Activated naive CD4-positive, alpha-beta T cell treated with anti-CD3 and anti-CD28 coated beads for 36 hours (primary cell): ENCODE measurements at places on chromosomes 11 and 22.
A peak's percentile ranks its signal among the peaks of the same experiment; 100 is the strongest.

DNA sequence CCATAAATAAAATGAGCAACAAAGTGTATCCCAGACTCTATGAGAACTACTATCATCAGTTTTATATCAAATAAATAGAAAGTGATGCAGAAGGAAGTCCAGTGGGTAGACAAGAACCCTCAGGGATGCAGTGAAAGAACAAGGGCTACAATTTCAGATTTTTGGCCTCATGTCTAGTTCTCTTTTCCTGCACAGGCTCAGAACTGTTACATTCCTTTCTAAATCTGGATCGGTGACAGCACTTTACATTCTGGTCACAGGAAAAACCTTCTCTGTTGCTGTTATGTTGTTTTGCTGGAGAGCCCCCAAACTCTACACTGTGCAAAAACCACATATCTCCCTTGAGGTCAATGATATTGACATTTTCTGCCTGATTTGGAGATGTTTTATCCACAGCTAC is 108.8 kb upstream of the ANO5 start:
- DNase-seq = no peak

GRCh38 chr22:31295831-31296657 is 3.8 kb upstream of the PIK3IP1 start:
- DNase-seq = no peak

GRCh38 chr11:122113836-122114825 is 1.9 kb downstream of the BLID start:
- no peak for DNase-seq

DNA sequence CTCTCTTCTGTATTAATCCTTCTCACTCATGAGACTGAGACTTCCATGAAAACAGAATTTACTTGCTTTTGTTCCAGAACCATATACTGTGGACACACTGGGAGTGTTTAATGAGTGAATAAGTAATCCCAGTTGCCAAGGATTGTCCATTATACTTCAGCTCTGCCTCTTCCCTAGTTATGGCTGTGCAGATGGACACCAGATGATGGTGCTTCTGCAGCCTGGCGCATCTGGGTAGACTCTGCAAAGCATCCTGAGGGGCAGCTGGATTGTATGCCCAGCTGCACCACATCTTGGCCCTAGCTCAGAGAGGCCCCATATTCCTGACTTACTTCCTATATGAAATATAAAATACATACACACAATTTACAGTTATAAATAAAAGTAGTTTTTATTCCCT is 43.5 kb downstream of the DBX1 start:
- no peak for DNase-seq

- DNase-seq = no peak
These were observed 46.6 kb downstream of the WNT7B start for GRCh38 chr22:45930324-45930723.

GRCh38 chr11:122516686-122517085 is 138.8 kb upstream of the UBASH3B start:
- DNase-seq = no peak

DNA sequence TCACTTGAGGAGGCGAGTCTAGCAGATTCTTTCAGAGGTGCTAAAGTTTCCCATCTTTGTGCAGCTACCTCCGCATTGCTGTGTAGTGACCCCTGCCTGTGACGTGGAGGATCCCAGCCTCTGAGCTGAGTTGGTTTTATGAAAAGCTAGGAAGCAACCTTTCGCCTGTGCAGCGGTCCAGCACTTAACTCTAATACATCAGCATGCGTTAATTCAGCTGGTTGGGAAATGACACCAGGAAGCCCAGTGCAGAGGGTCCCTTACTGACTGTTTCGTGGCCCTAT is 8.9 kb upstream of the SAMM50 start:
- DNase-seq = no peak

GRCh38 chr11:63666874-63667273 is 4.3 kb downstream of the ATL3 start:
- DNase-seq = no peak

GRCh38 chr11:105298630-105299029 is 159.1 kb upstream of the CARD18 start:
- DNase-seq = no peak

GRCh38 chr11:22433094-22433455 is 94.9 kb downstream of the SLC17A6 start:
- DNase-seq = no peak

DNA sequence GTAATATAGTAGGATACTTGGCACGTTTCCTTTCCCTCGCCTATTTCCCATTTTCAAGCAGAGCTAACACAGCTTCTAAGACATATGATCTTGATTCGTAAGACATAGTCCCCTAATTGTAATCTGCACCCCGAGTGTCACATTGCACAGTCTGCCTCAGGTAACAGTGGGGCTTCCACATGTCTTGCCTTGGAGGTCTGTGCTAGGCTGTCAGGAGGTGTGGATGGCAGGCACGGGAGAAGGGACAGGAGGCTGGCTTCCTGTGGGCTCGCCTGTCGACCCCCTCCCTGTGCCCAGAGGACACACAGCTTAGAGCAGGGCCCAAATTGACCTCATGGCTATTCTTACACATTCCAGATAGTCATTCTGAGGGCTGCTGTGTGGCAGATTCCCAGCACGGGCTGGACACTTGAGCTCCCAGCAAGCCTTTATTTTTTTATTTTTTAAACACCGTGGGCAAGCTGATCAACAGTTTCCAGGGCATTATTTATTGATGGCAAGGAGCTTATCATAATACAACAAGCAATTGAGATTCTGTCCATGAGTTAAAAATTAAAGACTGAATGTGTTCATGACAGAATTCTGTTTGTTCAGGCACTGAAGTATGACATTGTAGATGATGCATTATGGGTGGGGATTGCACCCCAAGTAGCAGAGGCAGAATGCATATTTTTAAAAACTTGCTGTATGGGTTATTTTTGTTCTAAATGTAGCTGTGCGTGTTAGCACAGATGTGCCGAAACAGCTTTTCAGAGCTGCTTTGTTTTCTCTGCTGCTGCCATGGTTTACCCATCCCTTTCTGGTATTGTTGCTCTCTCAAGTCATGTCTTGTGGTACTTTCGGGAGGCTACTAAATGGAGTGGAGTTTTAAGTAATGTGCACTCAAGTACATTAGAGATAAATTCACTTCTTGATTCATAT is 113.0 kb downstream of the ATXN10 start:
- no peak for DNase-seq

DNA sequence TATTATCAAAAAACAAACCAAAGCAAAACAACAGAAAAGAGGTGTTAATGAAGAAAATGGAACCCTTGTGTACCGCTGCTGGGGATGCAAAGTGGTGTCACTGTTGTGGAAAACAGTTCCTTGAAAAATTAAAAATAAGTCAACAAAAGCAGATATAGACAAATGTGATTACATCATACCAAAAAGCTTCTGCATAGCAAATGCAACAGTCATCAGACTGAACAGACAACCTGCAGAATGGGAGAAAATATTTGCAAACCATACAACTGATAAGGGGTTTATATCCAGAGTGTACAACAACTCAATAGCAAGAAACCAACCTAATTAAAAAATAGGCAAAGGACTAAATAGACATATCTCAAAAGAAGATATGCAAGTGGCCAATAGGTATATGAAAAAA is 22.9 kb upstream of the CARS1 start:
- DNase-seq = no peak

GRCh38 chr22:17063411-17064106 is 21.2 kb upstream of the IL17RA start:
- DNase-seq = peak; percentile 35

- DNase-seq = peak; percentile 9
These were observed at the start of gene MS4A15 for GRCh38 chr11:60756307-60757032. Gene MS4A15, plus strand, starts transcription at chr11:60756867. Its CDS starts 6,867 bp downstream, at chr11:60763734.

DNA sequence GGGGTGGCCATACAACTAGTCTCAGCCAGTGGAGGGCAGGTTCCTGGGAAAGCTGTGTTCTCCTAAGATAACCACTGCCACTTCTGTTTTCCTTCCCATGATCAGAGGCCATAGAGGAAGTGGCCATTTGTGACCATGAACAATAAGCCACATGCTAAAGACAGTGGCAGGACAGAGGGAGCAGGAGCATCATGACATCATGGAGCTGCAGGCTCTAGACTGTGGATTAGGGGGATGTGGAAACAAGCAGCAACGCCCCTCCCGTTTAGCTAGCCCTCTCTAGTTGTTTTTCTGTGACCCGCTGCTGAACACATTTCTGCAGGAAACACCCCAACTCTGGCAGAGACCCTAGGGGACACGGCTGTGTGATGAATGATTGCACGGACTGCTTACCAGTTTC is 195.0 kb upstream of the NECTIN1 start:
- no peak for DNase-seq

DNA sequence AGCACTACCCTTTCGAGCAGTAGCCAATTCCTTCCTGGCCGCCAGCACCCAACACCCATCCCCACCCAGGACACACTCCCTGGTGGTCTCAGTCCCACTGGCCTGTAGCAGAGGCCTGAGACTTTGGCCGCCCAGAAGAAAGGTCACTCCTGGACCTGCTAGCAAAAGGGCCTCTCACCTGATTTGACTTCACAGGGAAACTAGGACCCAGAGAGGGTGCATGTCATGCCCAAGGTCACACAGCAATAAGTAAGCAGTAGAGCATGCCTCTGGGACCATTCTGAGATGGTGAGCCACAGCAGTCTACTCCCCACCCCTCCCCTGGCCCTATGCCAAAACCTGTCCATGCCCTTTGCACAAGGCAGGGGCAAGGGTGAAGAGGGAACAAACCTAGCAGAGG is 7.3 kb downstream of the ARRB1 start:
- DNase-seq = no peak

GRCh38 chr22:41401781-41402648 is 20.3 kb downstream of the TEF start:
- no peak for DNase-seq

GRCh38 chr22:29143941-29144785 is 61.5 kb upstream of the EMID1 start:
- no peak for DNase-seq

DNA sequence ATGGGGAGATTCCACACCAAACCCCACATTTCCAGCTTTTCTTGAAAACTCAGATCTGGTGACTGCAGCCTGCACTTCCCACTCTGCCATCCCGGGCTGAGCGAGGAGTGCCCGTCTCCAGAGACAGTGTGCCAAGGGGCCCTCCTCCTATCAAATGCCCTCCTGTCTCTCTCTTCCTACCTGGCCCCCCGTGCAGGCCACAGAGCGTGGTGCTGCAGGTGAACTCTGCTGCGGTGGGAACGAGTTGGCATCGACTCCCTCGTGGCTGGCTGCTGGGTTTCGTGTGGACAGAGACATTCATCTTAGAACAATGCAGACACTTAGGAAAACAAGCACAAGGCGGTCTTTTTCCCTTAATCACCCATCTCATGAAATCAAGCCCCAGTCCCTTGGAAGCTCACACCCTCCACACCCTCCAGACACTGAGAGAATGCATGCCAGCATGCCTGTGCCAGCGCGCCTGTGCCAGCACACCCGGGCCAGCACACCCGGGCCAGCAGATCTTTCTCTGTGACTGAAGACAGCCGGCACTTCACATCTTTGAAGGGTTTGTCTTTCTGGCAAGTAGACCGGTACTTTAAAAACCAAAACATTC is 65.0 kb downstream of the PARVB start:
- no peak for DNase-seq

DNA sequence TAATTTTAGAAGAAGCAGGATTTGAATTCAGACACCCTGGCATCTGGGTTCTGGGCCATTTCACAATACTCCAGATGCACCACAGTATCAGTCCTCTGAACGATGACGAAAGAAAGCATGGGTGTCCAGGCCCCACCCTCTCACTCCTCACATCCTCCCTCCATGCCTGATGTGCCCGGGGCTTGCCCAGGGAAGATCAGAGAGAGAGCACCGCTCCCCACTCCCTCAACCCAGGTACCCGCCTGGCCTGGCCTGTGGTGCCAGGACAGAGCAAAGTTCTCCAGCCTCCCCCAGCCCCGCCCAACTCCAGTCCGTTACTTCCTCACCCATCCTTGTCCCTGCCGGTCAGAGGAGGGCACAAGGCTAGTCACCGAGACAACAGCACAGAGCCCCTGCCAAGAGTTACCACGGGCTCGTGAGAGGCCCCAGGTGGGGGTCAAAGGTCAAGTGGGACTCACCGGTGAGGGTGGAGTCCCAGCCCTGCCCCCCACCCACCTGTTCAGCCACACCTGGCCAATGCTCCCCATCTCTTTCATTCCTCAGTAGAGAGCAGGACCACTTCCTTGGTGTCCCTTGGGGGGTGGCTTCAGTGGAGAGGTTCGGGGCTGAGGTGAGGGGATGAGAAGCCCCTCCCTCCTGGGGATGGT is 8.1 kb downstream of the BCL9L start:
- peak; percentile 88 for DNase-seq

- DNase-seq = no peak
These were observed 787.4 kb downstream of the TBC1D22A start for GRCh38 chr22:47549741-47550340.

- no peak for DNase-seq
These were observed 7.6 kb upstream of the MAPK11 start for GRCh38 chr22:50277761-50278160.

DNA sequence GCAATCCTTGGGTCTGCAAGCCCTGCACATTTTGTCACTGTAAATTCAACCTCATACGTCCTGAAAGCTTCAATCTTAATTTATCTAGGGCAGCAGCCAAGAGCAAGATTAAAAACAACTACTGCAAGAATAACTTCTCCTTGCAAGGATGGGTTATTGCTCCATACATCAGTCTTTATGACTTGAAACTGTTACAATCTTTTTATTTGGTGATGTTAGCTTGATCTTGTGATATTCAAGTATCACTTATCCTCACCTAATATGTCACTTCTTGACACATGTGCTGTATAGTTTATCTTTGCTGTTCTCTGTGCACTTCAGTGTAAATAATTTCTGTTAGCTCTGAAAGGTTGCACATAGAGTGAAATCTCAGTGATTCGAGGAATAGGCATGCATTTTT is 14.7 kb upstream of the APLP2 start:
- no peak for DNase-seq

DNA sequence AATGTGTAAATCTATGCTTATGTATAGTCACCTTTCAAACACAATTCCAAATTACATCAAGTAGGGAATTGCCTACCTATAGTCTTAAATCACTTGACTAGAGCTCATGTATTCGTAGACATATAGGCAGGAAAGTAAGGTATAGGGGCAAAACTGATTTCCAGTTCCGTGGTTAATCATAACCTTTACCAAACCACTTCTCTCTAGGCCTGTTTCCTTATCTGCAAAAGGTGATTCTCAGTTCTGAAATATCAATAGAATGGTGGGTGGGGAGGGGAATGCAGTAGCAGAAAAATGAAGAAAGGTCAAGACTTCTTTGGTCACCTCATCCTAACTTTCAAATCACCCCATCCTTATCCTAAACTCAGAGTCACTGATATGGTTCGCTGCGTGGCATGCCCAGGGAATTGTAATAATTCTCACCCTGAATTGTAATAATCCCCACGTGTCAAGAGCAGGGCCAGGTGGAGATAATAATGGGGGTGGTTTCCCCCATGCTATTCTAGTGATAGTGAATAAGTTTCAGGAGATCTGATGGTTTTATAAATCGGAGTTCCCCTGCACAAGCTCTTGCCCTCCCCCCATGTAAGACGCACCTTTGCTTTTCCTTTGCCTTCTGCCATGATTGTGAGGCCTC is 1.9 kb upstream of the ANO5 start:
- DNase-seq = no peak

- DNase-seq = no peak
These were observed 321.1 kb downstream of the ST3GAL4 start for GRCh38 chr11:126676536-126676935.

GRCh38 chr11:11536650-11537049 is 85.2 kb downstream of the GALNT18 start:
- DNase-seq = no peak
